ENCODE measurements at places on chromosomes 2 and 18.
A peak's percentile ranks its signal among the peaks of the same experiment; 100 is the strongest.

- no peak for DNase-seq
Observed at GRCh38 chr2:169190197-169190775, 120.9 kb downstream of the DHRS9 start.

GRCh38 chr2:135985826-135986393 lies 484 bp upstream of the DARS1 start:
- DNase-seq = no peak

DNA sequence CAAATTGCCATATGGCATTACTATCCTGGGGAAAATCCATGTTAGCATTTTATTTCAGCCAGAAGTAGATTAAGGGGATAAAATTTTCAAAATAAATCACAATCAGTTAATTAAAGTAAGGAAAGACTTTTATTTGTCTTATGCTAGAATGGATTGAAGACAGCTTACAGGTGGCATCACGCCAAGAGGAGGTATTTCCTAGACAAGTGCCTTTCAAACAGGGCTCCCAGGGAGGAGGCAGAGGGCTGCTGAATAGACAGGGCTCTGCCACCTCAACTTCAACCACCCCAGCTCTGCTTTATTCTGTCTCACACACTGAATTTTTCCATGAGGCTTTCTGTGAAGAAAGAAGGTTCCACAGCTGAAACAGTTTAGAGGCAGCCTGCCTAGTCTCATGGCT lies 12.2 kb downstream of the CCDC68 start:
- DNase-seq = no peak

DNA sequence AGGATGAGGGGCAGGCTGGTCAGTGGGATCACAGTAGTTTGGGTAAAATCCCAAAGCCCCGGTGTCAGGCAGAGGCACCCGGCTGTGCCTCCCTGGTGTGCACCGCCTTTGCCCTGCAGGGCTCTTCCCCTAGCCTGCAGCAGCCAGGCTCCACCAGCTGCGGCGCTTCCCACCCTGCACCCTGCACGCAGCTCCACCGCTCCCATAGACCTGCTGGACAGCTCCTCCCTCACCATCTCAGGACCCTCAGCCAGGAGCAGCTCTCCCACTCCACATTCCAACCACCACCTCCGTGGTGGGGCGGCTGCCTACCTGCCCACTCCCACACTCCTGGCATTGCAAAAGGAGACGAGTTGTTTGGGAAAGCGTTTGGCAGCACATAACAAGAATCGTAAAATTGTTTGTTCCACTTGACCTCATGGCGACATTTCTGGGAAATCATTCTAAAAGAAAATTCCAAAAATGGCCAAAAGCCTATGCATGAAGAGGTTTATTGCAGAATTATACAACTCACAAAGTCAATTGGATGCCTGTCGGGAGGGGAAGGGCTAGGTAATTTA lies 287.4 kb upstream of the HDAC4 start:
- no peak for DNase-seq

DNA sequence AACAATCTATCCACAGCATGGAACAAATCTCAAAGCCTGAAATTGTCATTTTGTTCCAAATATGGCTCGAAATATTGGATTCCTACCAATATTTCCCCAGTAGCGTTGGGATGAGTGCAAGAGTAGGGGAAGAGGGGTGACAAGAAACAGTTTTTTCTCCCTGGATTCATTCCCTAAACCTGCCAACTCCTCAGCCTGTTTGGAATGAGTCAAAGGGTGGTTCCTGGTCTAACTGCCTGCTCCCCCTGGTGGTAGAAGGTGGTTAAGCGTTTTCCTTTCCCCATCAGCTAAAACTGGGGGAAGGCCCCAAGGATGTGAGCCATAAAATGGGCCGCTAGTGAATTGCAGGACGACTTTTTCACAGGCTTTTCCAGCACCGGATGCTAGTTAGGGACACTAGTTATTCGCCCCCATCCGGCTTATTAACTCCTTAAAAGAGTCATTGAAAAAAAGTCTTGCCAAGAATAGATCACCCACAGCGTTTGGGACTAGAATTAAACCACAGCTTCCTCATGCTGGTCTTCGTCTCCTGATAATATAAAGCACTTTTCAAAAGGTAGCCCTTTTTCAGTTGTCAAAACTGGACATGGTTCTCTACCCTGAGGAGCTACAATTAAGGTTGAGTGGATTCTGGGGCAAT lies 72.5 kb downstream of the DHRS9 start:
- DNase-seq = peak; percentile 52

- no peak for DNase-seq
Observed at GRCh38 chr2:194182888-194183287, 1474.1 kb upstream of the SLC39A10 start.

DNA sequence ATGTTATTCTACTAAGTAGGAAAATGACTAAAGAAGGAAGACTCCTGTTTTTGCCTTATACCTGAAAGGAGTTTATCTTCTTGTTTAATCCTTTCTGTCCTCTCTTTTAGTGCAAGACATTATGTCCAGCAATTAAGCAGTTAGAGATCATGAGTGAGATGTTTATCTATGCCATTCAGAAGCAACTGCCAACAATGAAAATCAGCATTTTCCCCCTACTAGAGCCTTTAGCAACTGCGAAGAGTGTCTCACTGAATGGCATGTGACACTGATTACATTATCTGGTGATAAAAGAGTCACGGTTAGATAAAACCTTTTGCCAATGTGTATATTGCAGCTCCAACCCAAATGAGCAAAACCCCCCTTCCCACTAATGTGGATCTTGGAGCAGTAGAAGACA lies 357.7 kb upstream of the SYT4 start:
- no peak for DNase-seq

- no peak for DNase-seq
Observed at GRCh38 chr18:78814766-78815165, 164.9 kb upstream of the SALL3 start.

DNA sequence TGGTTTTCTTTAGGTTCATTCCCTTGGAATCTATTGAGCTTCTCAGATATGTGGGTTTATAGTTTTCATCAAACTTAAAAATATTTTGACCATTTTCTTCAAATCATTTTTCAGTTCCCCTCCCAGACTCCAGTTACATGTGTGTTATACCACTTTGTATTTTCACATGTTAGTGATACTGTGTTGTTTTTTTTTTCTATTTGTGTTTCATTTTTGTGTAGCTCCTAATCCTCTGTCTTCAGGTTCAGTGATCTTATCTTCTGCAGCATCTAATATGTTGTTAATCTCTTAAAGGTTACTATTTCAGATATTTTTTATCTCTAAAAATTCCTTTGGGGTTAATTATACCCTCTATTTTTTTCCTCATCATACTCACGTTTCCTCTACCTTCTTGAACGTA lies 51.2 kb downstream of the STRADB start:
- DNase-seq = no peak

DNA sequence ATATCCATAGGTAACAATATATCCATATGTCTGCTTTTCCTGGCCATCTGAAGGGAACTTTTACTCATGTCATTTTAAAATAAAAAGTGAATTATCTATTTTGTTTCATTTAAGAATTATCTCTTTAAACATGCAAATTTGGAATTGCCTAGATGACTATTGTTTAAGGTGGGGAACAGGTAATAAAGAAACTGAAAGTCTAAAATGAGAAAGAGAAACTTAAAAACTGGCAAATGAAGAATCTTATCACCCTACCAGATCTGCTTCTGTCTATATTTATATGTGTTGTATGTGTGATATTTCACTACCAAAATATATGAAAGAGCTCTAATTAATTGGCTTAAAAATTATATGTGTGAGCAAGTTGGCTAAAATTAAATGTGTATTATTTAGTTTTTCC lies 243.2 kb upstream of the KCNH7 start:
- DNase-seq = no peak

- no peak for DNase-seq
Observed at GRCh38 chr2:227052879-227053278, 111.1 kb downstream of the COL4A4 start.

- peak; percentile 36 for DNase-seq
Observed at GRCh38 chr2:229714736-229715541, 584 bp upstream of the DNER start.

- no peak for DNase-seq
Observed at GRCh38 chr18:8868276-8868675, 162.9 kb downstream of the MTCL1 start.

- peak; percentile 61 for DNase-seq
Observed at GRCh38 chr2:241950413-241951315, 81.1 kb downstream of the RTP5 start.

DNA sequence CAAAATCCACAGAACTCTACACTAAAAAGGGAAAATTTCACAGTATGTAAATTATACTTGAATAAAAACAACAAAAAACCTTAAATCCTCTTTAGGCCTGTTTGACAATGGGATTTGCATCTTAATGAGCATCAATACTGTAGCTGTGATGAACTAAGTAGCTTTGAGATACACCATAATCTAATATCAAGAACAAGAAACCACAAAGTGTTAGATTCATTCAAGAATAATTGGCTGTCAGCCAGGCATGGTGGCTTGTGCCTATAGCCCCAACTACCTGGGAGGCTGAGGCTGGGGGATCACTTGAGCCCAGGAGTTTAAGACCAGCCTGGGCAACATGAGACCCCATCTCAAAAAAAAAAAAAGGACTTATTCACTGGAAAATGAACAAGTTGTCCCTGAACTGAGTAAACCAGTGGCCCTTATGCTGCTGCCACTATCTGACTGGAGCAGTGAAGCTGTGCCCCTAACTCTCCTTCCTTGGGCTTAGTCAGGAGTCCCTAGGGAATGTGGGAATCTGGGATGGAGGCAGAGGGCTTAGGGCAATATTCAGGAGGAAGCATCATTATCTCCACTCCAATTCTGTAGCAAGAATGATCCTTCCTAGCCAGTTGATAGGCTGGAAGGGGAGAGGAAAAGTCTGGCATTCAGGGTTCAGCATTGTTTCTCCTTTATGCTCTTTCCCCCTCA lies 88.5 kb downstream of the PRKCE start:
- DNase-seq = no peak

GRCh38 chr2:228917220-228917619 lies 353.9 kb downstream of the PID1 start:
- no peak for DNase-seq

GRCh38 chr18:78770139-78770822 lies 209.3 kb upstream of the SALL3 start:
- DNase-seq = no peak

DNA sequence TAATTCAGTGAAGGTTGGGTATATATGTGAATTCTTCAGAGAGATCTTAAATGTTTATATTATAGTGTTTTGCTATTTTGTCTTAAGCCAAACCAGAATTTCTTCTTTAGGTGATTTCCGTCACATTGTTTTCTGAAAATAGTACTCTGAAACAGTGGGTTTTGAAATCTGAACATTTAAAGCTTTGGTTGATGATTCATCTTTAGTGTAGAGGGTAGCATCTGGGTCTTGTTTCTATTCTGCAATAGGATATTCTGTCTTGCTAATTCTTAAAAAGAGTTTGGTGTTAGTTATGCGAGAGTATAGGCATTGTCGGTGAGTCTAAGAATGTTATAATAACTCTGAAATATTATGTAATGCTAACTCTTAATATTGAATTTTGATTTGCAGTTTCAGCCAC lies 69.6 kb upstream of the FAM237A start:
- no peak for DNase-seq

DNA sequence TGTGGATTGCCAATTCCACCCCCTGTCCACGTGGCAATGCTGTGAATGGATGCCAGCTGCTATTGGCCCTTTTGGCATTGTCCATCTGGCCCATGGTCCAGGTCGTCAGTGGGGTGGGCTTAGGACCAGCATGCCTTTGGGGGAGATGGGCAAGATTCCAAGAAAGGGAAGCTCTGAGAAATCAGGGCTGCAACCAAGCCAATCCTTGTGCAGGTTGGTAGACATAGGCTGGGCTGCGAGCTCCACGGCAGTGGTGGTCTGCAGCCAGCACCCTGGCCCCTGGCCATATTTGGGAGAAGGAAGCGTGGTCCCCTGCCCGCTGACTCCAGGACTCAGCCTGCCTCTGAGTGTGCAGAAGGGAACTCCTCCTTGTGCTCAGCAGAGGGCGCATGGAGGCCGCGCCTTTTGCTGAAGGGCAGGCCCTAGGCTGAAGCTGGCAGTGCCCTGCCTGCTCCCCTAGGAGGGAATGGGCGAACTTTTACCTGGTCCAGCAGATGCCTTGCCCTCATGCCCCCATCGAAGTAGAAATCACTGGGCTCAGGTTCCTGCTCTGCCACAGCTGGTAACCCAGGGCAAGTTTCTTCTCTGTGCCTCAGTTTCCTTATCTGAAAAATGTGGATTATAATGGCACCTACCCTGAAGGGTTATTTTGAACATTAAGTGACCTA lies 5.4 kb downstream of the SPR start:
- peak; percentile 49 for DNase-seq

DNA sequence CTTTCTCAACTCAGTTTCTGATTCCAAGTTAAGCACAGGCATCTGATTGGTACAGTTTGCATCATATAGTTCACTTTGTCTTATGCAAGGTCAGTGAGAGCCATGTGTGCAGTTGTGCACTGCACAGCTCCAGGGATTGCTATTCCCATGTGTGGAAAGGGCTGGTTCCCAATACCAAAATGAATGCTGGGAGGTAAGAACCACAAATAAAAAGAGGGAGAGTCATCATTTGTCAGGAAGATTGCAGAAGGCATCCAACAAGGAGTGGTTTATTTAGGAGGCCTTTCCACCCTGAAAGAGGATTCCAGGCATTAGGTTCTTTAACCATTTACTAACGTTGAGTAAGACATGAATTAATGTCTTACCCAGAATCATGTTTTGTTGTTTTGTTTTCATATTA lies 141.2 kb upstream of the ST6GAL2 start:
- DNase-seq = no peak

GRCh38 chr2:105183555-105184323 lies 57.8 kb upstream of the GPR45 start:
- no peak for DNase-seq

GRCh38 chr2:181189951-181190350 lies 209.5 kb downstream of the UBE2E3 start:
- no peak for DNase-seq

GRCh38 chr2:189444322-189444721 lies 3.0 kb downstream of the WDR75 start:
- no peak for DNase-seq

DNA sequence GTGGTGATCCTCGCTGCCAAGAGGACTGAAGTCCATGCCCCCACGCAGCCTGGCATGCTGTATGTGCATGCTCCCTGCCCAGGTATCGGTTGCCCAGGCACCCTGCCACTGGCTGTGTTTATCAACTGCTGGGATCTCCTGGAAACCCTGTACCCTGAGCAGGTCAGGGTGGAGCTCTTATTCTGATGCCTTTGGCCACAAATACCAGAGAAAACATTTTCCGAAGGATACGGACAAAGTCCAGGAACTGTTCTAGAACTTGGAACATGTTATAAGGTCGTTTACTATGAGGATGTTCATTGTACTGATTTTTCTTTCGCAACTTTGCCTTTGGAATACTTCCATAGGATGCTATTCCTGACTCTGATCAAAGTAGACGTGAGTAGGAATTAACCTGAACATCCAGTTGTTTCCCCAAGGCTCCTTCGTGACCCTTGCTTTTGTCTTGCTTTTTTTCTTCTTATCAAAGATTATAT lies 55.2 kb downstream of the TMEM17 start:
- no peak for DNase-seq

- no peak for DNase-seq
Observed at GRCh38 chr2:202574541-202574940, 60.2 kb upstream of the FAM117B start.

Data from activated CD4-positive, CD25-positive, alpha-beta regulatory T cell treated with anti-CD3 and anti-CD28 coated beads, Interleukin-2, amount 50 U/mL, for 72 hours (primary cell).